ENCODE measurements at places on chromosomes 1 and 21.

DNA sequence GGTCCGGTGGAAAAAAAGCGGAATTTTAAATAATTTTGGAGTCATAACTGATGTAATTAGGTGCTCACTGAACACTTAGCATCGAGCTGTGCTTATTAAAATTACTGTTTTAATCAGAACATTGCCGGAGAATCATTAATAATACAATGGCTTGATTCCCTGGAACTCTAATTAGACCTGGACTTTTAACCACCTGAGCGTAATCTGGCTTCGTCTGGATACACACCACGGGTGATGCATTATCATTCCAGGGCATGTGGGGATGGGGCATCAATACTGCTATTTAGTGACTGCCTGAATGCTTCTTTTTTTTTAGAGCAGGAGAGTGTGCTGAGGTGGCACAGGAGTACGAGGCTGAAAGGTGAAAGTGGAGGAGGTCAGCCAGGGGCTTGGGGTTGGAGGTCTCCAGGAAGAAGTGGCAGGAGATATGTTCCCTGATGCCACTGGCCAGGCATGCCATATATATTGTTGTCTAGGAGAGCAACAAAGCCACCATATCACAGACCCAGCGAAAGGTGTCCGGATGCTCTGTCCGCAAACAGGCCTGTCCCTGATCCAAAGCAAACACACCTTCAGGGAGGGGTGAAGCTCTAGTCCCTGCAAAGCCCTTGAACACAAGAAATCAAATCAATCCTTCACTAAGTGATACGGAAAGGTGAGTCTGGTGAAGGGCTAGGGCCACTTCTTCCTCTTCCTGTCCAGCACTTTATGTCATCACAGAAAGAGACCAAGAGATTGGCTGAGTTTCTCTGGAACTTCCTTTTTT is 125.2 kb downstream of the PLXNA2 start:
- no peak for DNase-seq

DNA sequence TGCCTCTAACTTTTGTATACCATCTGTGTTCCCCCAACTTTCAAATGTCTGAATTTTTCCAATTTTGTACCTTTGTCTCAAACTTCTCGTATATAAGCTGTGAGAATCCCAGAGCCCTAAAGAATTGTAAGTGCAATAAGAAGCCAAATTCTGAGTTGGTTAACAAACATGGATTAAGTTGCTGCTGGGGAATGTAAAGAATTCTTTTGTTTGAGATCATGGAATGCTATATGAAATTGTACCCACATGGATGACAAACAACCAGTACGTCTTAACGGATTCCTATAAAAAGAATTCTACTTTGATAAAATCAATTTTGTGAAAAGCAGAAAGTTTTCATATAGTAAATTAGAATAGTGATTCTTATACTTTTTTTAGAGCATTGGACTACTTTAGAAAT is 72.4 kb upstream of the CYP2J2 start:
- no peak for DNase-seq

- DNase-seq: no peak
These were observed 147.4 kb downstream of the TENT5C start for GRCh38 chr1:117753232-117753631.

- peak; percentile 7 for DNase-seq
These were observed 11.5 kb upstream of the HCRTR1 start for GRCh38 chr1:31605908-31606427.

DNA sequence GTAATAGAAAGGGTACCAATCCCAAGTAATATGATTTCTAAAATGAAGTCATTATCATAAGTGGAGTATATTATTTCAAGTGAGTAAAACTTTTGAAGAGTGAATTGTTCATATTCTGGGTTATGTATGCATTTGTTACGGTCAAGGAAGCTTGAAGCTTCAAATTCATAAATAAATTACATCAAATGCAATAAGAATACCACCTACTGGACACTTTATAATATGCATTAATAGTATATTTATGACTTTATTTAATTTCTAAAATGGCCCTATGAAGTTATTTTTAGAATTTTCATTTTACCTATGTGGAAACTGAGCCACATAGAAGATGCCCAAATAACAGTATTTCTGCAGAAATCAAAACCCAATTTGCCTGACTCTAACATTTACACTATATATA is 260.6 kb downstream of the SMYD3 start:
- no peak for DNase-seq

GRCh38 chr1:74592580-74593355 is 80.4 kb upstream of the LRRC53 start:
- DNase-seq: no peak

- DNase-seq: no peak
These were observed 40.6 kb upstream of the CYP2J2 start for GRCh38 chr1:59967141-59967697.

DNA sequence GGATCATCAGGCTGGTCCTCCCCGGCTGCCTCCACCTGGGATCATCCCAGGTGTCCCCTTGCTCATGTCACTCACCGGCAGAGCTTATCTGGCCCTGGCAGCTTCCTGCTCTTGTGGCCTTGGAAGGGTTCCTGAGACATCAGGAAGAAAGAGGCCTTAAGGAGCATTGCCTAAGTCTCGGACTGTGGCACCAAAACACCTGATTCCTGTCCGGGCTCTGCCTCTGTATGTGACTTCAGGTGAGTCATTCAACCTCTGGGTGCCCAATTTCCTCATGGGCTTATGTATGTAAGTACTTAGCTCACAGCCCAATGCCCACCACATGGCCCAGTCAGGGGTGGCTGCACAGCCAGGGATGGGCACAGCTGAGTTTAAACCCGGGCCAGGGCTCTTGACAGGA is 255.9 kb upstream of the VAMP3 start:
- DNase-seq: no peak

DNA sequence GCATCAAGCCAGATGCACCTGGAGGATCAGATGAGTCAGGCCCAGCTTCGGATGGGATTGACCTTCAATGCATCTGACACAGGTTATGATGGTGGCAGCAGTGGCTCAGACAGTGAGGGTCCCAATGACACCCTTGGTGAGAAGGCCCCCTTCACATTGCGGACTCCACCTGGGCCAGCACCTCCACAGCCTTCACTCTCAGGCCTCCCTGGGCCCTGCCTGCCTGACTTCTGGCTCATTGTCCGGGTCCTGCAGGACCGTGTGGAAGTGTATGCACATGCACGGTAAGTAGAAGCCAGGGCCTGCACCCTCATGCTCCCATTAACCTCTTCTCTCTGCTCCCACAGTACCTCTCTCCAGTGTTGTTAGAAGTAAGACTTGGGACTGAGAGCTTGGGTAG is 20.8 kb downstream of the HYI start:
- DNase-seq: no peak

GRCh38 chr1:236864996-236865817 is 70.1 kb downstream of the MTR start:
- no peak for DNase-seq

DNA sequence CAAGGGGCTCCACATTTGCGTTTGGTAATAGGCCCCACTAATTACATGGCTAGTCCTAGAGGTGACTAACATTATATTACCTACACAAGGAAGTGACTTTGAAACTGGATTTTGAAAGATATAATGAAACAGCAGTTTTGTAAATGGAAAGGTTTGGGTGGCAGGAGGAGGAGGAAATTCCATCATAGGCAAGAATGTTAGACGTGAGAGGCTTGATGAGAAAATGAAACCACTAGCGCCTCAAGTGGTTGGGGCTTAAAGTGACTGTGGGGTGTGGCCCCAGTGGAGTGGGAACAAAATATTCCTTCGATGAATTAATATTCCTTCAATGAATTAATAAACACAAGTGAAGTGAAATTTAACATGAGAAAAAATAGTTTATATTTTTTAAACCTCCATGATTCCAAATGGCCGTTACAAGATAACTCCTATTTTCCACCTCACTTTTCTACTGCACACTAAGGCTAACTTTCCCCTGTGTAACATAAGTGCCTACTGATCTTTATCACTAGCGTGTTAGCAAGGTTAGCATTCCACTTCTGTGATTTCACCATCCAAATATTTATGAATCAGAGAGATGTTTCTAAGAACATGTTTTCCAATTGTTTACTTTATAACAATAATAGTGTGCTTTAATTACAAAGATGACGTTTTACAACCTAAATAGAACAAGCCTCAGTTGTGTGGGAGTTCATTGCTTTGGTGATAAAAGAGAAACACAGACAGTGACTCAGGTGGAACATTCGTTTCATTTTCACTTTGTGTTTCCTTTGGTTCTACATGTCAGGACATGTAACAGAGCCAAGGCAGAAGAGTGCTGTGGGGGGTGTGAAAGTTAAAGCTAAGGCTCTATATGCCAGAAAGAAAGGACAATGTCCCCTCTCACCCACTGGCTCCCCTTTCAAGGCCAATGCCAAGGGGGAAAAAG is 12.5 kb upstream of the ATF3 start:
- DNase-seq: peak; percentile 24

DNA sequence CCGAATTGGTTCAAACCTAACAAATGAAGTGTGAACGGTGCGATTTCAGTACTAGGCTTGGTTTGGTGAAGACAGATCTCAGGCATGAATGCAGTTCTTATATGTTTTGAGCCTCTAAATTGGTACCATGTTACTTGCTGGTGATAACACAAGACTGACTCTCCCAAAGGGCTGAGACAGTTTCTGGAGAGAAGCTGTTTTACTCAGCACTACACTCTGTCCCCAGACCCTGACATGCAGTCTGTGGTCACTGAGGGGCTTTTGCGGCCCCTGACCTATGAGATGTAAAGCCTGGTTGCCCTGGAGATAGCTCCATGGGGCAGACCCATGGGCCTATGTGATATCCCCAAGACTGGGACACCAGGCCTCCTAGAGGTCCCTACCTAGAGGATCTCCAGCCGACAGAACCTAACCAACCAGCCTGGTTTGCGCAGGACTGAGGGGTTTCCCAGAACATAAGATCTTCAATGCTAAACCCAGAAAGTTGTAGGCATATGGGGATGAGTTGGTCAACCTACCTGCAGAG is 19.4 kb upstream of the FOXE3 start:
- DNase-seq: no peak

DNA sequence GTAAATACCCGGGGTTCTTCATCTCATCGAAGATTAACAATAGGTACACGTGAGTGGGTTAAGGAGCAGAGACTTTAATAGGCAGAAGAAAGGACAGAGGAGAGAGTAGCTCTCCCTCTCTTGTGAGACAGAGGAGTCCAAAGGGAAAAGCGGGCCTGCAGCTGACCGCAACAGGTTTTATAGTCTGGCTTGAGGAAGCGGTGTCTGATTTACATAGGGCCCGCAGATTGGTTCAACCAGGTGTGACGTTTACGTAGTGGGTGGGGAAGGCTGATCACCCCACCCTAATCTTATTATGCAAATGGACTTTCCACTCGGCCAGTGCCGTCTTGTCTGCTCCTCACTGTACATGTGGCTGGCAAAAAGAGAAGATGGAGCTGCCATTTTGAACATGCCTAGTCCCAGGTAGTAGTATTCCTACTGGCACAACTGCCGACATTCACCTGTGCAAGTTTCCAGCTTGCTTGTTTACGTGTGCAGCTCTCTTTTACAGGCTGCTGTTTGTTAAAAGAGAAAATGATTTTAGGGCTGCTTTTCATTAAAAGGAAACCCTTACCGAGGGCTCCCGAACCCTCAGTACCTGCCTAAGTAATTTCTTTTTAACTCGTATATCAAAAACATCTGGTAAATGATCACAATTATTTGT is 10.6 kb downstream of the CDC14A start:
- no peak for DNase-seq

DNA sequence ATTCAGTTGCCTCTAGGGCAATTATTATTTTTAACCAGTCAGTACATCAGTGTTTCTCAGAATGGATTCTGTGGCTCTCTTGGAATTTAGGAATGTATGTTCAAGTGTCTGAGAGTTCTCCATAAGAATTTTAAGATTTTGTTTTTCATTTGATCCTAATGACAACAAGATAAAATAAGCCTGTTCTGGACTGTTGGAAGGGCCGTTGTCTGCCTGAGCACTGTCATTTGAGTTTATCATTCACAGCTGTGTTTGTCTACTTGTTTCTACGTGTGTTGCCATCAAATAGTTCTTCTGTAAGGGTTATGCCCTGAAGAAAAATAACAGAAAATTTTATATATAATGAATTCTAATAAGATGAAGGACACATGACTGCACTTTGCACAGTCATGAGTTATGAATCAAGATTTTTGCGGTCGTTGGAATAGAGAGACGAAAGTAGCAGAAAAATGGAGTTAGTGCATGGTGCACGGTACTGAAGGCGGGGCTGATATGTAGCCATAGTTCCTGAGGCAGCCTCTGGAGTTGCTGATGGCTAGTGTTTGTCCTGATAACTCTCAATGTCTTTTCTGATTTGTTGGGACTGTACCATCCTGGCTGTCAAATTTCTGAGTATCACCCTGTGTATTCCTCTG is 92.5 kb downstream of the NOS1AP start:
- DNase-seq: no peak

DNA sequence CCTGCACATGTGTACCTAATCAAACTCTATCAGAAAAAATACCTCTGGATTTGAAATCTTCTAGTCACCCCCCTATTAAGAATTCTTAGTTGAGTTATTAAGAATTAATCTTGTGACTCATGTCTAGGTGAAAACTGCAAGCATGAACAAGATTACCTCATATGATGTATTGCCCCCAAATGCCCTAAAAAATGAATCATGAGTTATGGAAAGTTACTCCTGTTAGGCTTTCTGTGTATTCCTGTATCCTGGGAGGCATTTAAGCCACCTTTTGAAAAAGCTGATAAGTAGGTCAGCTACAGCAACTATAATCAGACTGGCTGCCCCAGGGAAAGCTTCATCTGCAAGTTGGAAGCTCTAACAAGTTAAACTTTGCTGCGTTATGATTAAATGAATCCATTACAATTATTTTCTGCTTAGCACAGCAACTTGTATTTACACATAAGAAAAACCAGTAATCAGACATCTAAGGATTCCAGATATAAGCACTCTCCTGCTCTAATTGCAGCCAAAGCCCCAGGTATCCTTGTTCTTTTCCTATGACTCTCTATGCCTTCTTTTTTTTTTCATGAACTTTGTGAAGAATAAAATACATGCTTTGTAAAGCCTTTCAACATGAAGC is 147.7 kb downstream of the NTPCR start:
- DNase-seq: no peak

GRCh38 chr1:116911779-116912469 is 2.2 kb downstream of the PTGFRN start:
- DNase-seq: no peak
